ENCODE measurements at places on chromosomes 2 and 18. TPM values are rescaled to one million over a fixed set of nuclear protein-coding genes. Genes with fewer than 3 reads are reported as not detected.

Gene VWC2L
- total RNA-seq: not detected

Gene ANO7
- total RNA-seq: 0.72 TPM

Gene IL36G
- not detected for total RNA-seq

Gene ESPNL
- 0.19 TPM for total RNA-seq

Gene CD207
- total RNA-seq: not detected

Gene PIEZO2
- not detected for total RNA-seq

Gene PID1
- not detected for total RNA-seq

DNA sequence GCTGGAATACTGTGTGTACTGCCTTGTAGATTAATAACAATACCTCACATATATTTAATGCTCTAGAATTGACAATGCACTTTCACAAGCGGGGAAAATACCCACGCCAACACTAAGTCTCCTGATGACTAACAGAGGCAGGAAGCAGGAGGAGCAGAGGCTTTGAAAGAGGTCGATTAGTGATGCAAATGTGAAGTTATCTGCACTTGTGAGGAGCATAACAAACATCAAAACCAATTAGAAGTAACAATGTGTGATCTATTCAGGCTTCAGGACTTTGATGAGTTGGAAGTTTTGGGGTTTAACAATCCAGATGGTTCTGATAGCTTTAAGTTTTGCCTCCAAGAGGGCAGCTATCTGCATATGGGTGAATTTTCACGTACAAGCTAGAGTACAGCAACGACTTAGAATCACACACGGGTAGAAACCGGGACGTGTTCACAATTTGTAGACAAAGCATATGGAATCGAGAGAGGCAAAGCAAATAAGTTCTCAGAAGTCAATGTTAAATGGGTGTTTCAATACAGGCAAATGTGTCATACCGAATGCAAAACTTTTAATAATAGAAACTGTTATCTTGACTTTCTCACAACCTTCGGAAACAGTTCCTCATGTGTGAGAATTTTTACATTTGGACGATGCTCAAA lies 114.5 kb downstream of the METTL8 start:
- H3K36me3 ChIP-seq: peaks cover 23% of the 10 kb centered on the region
- H3K4me1 ChIP-seq: peaks cover 64% of the 10 kb centered on the region
- DNase-seq: peak; percentile 77
- H3K27me3 ChIP-seq: no peaks in the 10 kb centered on the region

DNA sequence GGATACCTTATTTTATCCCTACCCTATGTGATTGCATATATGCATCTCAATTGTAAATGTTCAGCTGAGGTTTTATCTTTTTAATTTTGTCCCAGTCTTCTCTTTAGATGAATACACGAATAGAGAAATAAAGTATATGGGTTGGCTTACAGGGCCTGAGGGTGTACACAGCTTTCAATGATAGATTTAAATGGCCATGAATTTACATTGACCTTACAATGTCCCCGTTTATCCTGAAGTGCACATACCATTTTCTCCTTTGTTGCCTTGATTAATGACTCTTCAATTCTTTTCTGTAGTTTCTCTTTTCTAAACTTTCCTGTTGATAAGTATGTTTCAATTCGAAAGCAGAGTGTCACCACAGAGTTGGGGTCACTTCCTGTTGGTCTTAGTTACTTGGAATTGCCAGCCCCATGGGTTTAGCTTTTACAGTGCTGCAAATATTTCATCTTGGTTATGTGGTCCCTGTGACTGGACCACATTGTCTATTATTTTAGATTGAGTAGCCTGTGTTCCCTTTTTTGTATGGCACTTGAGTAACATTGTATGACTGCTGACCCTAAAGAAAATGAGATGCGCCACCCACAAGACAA lies 1616.3 kb upstream of the ACVR2A start:
- H3K36me3 ChIP-seq: peaks cover 2% of the 10 kb centered on the region
- H3K27ac ChIP-seq: no peak overlapping the region
- H3K4me3 ChIP-seq: no peak overlapping the region
- no peaks in the 10 kb centered on the region for H3K4me1 ChIP-seq
- no peak for DNase-seq

- H3K27me3 ChIP-seq: no peaks in the 10 kb centered on the region
- H3K27ac ChIP-seq: peak overlapping the region; percentile 81
- peak overlapping the region; percentile 75 for H3K4me3 ChIP-seq
- no peak for DNase-seq
- H3K36me3 ChIP-seq: peaks cover 8% of the 10 kb centered on the region
Observed at GRCh38 chr2:234422273-234422732, 74.6 kb downstream of the ARL4C start.

DNA sequence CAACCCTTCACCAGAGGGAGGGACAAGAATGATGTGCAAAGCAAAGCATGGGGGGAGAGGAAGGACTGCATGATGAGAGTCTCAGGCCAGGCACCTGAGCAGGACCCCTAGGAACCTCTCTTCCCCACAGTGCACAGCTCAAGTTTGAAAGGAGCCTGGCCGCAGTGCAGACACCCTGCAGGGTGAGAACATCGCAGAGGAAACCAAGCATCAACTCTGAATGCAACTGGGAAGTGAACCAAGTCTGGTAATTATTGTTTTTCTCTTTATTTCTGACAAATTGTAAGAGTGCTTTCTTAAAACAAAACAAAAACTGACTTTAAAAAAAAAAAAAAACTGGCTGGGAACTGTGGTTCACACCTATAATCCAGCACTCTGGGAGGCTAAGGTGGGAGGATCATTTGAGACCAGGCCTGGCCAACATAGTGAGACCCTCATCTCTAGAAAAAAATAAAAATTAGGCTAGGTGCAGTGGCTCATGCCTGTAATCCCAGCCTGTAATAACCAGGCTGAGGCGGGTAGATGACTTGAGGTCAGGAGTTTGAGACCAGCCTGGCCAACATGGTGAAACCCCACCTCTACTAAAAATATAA lies 15.3 kb downstream of the NPC1 start:
- peak overlapping the region; percentile 80 for H3K27ac ChIP-seq
- no peaks in the 10 kb centered on the region for H3K27me3 ChIP-seq
- H3K4me3 ChIP-seq: no peak overlapping the region
- H3K36me3 ChIP-seq: peaks cover 12% of the 10 kb centered on the region

DNA sequence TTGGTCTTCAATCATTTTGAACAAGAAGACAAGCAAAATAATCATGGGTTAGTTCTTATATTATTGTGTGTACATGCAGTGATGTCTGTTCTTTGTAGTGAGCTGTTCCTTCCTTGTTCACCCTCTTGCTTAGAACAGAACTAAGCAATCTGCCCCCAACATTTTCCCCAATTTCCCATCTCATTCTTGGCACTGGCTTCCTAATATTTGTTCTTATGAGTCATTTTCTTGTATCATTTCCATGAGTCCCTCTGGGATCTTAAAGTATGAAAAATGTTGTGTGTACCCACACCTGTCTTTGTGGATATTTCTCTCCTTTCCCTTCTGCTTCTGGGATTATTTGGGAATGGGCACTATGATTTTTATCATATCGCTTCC lies 3.5 kb upstream of the IL1B start:
- no peak overlapping the region for H3K4me3 ChIP-seq
- H3K27me3 ChIP-seq: peaks cover 48% of the 10 kb centered on the region
- H3K27ac ChIP-seq: no peak overlapping the region
- no peaks in the 10 kb centered on the region for H3K4me1 ChIP-seq
- no peak for DNase-seq

- peaks cover 14% of the 10 kb centered on the region for H3K4me1 ChIP-seq
- H3K36me3 ChIP-seq: peaks cover 11% of the 10 kb centered on the region
- DNase-seq: no peak
- no peak overlapping the region for H3K27ac ChIP-seq
Observed at GRCh38 chr2:144208924-144209323, 311.0 kb downstream of the ZEB2 start.

DNA sequence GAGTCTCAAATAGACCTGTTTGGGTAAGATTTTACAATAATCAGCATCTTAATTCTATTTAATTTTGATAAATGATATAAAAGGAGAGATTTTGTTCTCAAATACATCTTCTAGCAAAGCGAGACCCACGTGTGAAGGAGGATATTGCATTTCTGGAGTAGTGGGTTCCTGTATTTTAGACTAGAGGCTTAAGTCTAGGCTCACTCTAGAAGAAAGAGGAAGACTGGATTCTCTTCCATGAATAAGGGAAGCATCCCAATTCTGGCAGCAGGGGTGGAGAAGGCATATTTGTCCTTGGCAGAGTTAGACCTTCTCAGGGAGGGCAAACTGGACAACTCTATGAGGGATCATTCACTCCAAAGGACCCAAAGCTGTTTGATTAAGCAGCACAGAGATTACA lies 11.3 kb upstream of the FAM228A start:
- H3K4me1 ChIP-seq: no peaks in the 10 kb centered on the region
- no peak overlapping the region for H3K27ac ChIP-seq
- H3K4me3 ChIP-seq: no peak overlapping the region
- no peak for DNase-seq
- H3K27me3 ChIP-seq: no peaks in the 10 kb centered on the region
- H3K36me3 ChIP-seq: no peaks in the 10 kb centered on the region

GRCh38 chr18:69636529-69637301 lies 236.0 kb downstream of the DOK6 start:
- peak; percentile 24 for DNase-seq
- H3K4me1 ChIP-seq: no peaks in the 10 kb centered on the region
- H3K27me3 ChIP-seq: peaks cover 3% of the 10 kb centered on the region

DNA sequence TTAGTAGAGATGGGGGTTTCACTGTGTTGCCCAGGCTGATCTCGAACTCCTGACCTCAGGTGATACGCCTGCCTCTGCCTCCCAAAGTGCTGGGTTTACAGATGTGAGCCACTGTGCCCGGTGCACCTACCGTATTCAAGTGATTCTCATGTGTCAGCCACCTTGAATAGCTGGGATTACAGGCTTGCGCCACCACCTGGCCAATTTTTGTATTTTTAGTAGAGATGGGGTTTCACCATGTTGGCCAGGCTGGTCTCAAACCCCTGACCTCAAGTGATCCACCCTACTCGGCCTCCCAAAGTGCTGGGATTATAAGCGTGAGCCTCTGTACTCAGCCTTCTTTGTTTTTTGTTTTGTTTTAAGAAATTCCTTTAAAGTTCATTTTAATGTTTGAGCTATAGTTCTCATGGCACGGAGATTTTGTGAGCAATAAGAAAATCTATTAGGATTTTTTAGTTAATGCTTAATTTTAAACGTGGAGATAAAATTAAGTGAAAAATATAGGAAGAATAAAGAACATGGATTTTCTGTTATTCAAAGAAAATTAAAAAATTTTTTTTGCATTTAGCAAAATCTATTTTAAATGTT lies 242.6 kb downstream of the PHLPP1 start:
- H3K4me1 ChIP-seq: peaks cover 23% of the 10 kb centered on the region
- no peaks in the 10 kb centered on the region for H3K36me3 ChIP-seq
- no peak overlapping the region for H3K27ac ChIP-seq
- H3K4me3 ChIP-seq: no peak overlapping the region
- H3K27me3 ChIP-seq: no peaks in the 10 kb centered on the region
- DNase-seq: peak; percentile 71

DNA sequence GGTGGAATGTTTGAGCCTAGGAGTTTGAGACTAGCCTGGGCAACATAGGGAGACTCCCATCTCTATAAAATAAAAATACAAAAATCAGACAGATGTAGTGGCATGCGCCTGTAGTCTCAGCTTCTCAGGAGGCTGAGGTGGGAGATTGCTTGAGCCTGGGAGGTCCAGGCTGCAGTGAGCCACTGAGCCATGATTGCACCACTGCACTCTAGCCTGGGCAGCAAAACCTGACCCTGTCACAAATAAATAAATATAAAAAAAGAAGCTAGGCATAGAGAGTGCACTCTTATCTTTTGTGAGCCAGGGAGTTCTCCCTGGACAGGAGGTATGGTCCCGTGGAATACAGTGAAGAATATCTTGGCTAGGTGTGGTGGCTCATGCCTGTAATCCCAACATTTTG lies 11.0 kb upstream of the KYNU start:
- H3K36me3 ChIP-seq: no peaks in the 10 kb centered on the region
- no peaks in the 10 kb centered on the region for H3K27me3 ChIP-seq
- no peaks in the 10 kb centered on the region for H3K4me1 ChIP-seq
- H3K27ac ChIP-seq: no peak overlapping the region

DNA sequence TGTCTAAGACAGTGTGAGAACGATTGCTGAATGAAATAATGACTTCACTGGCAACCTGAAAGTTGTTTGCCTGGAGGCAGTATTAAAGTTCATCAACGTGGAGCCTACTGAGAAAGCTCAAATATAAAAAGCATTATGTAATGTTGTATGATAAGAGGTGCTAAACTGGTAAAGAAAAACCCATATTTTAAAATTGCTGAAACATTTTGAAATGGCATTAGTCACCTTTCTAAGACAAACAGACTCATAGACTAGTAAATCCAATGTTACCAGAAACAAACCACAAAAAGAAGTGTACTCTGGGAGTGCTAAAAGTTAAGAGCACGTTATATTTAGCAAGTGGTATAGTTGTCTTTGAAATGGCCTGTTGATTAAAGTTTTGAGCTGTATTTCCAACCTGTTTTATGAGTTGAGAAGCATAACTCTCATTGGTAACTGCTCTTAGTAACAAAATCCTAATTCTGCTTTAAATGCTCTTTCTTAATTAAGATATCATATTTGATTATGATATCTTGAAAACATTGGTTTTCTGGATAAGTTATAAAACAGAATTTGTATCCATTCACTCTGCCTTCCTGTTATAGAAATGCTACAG lies 62.7 kb downstream of the CYP1B1 start:
- no peak overlapping the region for H3K27ac ChIP-seq
- no peaks in the 10 kb centered on the region for H3K27me3 ChIP-seq
- H3K36me3 ChIP-seq: no peaks in the 10 kb centered on the region
- DNase-seq: no peak

- H3K4me1 ChIP-seq: no peaks in the 10 kb centered on the region
- no peak overlapping the region for H3K4me3 ChIP-seq
- no peak overlapping the region for H3K27ac ChIP-seq
- DNase-seq: no peak
- H3K27me3 ChIP-seq: no peaks in the 10 kb centered on the region
- no peaks in the 10 kb centered on the region for H3K36me3 ChIP-seq
Observed at GRCh38 chr2:119482481-119483394, 41.5 kb downstream of the SCTR start.

DNA sequence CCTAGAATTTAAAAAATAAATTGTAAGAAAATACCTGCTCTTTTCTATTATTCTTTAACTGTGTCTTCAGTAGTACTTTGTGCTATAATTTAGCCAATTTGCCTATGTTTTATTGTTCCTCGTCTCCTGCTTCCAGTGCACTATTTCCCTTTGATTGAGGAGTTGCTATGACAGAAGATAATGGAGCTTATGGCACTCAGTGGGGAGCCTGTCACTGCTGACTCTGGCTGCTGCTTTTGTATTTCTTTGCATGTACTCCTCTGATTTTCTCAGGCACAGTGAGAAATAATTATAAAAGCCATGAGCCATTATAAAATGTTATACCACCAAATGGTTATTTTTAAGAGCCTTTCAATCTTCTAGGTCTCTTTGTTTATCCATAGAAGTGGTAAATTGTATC lies 1310.8 kb upstream of the SLC39A10 start:
- no peaks in the 10 kb centered on the region for H3K36me3 ChIP-seq
- H3K27ac ChIP-seq: no peak overlapping the region
- H3K4me3 ChIP-seq: no peak overlapping the region

- no peak overlapping the region for H3K27ac ChIP-seq
- no peaks in the 10 kb centered on the region for H3K36me3 ChIP-seq
- H3K27me3 ChIP-seq: no peaks in the 10 kb centered on the region
- H3K4me3 ChIP-seq: no peak overlapping the region
- H3K4me1 ChIP-seq: no peaks in the 10 kb centered on the region
- DNase-seq: no peak
Observed at GRCh38 chr2:193199322-193199721, 1004.6 kb upstream of the TMEFF2 start.

- no peaks in the 10 kb centered on the region for H3K27me3 ChIP-seq
- no peak overlapping the region for H3K27ac ChIP-seq
- no peak for DNase-seq
- H3K36me3 ChIP-seq: no peaks in the 10 kb centered on the region
- H3K4me1 ChIP-seq: no peaks in the 10 kb centered on the region
Observed at GRCh38 chr2:194320520-194320919, 1336.5 kb upstream of the SLC39A10 start.

Measured in activated T-cell treated with anti-CD3 and anti-CD28 coated beads, Interleukin-2, amount 50 U/mL, for 72 hours (primary cell).